ENCODE measurements at places on chromosomes 2 and 18.

DNA sequence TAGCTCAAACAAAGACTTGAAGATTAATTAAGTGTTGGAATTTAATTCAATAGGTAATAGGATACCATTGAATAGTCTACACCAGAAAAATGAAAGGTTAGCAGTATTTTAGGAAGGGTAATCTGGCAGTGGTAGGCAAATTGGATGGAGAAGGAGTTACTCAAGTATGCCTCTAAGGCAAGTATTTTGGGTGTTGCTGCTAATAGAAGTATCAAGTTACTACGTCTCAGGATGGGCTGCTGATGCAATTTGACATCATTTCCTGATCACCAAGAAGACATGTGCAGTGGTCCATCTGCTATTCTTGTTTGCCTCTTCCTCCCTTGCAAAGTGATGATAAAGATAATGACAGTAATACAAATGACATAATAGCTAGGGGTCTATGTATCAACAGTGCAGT lies 485.3 kb downstream of the TGIF1 start:
- DNase-seq: no peak

DNA sequence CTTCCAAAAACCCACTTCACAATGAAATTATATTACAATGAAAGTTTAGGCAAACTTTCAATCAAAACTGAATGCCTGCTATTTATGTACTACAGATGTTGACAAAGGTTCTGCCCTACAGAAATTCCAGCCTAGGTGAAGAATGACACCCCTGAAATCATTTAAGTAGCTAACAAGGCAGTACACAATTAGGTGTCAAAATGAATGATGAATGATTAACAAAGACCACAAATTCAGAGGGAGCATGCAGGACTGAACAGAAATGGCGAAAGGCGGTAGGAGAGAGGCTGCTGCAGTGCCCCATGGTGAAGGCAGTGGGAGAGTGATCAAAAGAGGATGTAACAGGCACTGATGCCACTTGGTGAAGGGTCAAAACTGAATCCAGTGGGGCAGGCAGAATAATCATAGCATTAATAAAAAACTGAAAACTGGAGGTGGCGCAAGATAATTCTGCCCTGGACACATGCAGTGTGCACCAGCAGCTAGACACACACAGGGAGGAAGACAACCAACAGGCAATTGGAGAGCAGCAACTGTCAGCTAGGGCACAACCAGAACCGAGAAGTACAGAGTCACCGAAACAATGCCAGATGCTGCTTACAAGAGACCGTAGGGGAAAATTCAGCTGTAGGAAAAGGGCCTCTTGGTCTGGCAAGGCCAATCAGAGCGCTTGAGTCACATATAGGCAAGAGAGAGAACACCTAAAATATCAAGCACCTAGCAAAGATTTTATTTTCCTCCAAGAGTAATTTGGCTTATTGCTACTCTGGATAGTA lies 4.5 kb downstream of the TMEM131 start:
- DNase-seq: no peak

GRCh38 chr2:122238006-122238559 lies 482.6 kb downstream of the TSN start:
- no peak for DNase-seq

- DNase-seq: peak; percentile 66
These were observed 3.0 kb upstream of the RPL37A start for GRCh38 chr2:216495656-216496055.

- DNase-seq: no peak
These were observed 109.7 kb upstream of the ARL5A start for GRCh38 chr2:151937966-151938365.

- peak; percentile 69 for DNase-seq
These were observed 95.0 kb downstream of the DGKD start for GRCh38 chr2:233449081-233449901.

DNA sequence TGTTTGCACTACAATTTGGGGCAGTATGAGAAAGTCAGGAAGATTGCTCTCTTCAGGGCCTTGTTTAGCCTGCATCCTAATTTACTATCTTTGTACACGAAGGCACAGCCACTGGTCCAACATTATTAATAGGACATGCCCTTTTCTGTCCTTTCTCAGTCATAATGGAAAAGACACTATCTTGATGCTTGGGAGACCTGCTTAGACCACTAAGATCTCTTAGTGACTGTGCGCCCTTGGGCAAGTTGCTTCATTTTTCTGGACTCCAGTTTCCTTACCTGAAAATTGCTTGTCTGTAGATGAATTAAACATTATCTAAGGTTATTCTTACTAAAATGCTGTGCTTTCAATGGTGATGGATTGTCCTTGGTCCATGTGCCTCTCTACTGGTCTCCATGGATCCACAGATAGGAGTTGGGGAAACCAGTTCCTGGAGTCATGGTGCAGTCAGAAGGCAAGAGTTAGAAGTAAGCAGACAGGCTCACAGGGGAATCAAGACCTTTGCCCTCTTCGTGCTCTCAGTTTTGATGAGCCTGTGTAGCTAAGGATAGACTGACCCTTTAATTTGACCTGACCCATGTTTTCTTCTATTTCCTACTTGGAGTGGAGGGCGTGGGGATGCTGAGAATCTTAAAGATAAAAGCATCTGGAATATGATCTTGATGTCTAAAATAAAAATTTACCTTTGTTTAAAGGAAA lies 114.0 kb downstream of the RAPGEF4 start:
- DNase-seq: no peak

GRCh38 chr2:29724282-29724681 lies 197.1 kb downstream of the ALK start:
- no peak for DNase-seq

DNA sequence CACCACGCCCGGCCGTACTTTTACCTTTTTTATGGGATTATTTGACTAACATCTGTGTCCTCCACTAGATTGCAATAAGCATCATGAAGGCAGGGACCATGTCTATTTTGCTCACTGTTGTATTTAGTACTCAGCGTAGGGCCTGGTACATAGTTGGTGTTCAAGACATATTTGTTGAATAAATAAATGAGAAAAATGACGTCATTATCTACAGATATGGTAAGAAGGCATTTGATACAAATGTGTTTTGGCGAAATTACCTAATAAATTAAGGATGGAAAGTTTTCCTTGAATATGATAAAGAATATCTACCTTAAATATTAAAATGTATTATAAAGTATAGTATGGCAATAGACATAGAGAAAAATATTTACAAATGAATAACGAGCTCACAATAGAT lies 24.0 kb upstream of the FAM136A start:
- DNase-seq: no peak

DNA sequence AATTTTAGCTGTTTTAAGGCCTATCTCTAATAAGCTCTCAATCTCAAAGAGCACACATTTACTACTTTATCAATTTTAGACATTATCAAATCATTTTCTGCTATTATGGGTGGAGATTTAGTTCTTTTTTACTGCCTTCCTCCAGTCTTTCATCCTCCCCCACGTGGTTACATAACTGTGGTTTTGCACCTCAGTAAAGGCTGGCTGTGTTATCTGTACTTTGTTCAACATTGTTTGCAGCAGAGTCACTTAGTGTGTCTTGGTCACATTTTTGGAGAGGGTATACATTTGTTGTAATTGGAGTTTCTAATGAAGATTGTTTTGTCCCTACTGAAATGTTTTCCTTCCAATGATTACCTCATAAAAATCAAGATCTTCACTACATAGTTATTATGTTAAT lies 549.6 kb upstream of the CELF4 start:
- DNase-seq: no peak

GRCh38 chr18:79590191-79591031 lies 89.2 kb upstream of the CTDP1 start:
- peak; percentile 54 for DNase-seq

GRCh38 chr18:46660957-46661749 lies 4.1 kb upstream of the LOXHD1 start:
- peak; percentile 31 for DNase-seq

- no peak for DNase-seq
These were observed 234.1 kb downstream of the ALPK2 start for GRCh38 chr18:58394602-58395425.

DNA sequence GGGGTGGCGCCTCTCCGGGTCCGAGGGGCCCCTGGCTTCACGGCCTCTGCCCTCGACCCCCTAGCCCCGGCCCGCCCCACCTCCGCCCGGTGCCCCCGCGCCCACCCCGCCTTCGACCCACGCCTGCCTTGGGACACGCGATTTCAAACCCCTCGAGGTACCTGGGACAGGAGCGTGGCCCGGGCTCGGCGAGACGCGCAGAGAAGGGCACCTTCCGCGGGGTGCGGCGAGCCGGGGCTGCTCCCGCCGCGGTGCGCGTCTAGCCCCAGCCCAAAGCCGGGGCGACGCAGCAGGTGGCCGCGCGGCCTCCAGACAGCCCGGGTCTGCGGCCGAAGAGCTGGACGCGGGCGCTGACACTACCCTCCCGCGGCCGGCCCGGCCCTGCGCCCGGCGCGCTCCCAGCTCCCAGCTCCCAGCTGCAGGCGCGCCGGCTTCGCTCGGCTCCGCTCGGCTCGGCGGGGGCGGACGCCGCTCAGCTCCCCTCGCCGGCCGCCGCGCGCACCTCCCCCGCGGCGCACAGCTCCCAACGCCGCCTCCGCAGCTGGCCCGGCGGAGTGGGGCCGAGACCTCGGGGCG lies at the start of gene CRACDL:
CRACDL (minus strand) TSS at position 449 of the 576 bp plus-strand sequence. CDS start 89,425 bp downstream, outside the sequence.
- DNase-seq: no peak

DNA sequence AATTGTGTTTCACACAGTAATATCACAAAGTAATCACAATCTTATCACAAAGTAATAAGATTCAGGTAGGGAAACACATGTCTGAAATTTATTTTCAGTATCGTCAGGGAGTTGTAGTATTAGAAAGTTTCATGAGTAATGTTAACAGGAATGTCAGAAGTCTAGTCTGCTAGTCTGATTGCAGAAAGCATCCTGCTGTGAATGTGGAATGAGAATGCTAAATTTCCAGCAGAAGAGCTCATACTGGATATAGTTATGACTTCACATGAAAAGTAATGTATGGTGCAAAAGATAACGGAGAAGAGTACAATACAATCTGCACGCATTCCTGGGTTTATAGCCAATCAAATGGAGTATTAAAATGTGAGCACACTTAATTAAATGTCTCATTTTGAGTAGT lies 494.7 kb upstream of the SETBP1 start:
- DNase-seq: peak; percentile 23

- DNase-seq: no peak
These were observed 15.5 kb downstream of the WDFY1 start for GRCh38 chr2:223929571-223930102.

- DNase-seq: no peak
These were observed 32.5 kb upstream of the ACAA2 start for GRCh38 chr18:49845629-49846360.

DNA sequence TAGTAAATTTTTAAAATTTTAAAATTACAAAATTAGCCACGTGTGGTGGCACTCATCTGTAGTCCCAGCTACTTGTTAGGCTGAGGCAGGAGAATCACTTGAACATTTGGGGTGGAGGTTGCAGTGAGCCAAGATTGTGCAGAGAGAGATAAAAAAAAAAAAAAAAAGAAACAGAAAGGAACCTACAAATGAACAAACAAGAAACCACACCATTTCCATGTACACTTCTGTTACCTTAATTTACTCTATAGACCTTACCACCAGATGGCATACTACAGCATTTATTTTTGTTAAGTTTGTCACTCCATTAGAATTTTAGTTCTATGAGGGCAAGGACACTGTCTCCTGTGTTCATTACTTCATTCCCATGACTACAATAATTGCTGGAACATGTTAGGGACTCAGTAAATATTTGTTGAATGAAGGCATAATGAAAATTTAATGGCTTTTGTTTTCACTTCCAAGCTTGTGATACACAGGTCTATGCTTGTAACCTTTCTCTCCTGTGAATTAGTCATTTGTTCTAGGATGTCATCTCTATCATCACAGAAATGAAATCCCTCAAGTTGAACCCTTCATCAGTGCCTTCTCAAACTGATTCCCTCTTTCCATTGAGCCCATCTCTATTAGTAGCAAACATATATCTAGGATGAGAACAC lies 76.0 kb downstream of the ARHGAP15 start:
- DNase-seq: peak; percentile 26

DNA sequence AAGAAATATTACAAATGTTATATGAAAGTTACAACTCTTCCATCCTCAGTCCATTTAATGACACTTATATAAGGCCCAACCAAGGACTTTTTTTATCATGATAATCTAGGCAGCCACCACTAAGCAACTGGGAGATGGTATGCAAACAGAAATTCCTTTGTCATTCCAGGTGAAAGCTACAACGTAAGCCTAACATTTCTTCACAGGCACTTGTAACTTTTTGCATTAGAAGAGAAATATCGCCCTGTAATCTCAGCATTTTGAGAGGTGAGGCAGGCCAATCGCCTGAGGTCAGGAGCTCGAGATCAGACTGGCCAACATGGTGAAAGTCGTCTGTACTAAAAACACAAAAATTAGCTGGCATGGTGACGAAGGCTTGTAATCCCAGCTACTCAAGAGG lies 581.2 kb upstream of the SLC8A1 start:
- DNase-seq: no peak

- no peak for DNase-seq
These were observed 81.3 kb downstream of the ROCK2 start for GRCh38 chr2:11263177-11263576.

DNA sequence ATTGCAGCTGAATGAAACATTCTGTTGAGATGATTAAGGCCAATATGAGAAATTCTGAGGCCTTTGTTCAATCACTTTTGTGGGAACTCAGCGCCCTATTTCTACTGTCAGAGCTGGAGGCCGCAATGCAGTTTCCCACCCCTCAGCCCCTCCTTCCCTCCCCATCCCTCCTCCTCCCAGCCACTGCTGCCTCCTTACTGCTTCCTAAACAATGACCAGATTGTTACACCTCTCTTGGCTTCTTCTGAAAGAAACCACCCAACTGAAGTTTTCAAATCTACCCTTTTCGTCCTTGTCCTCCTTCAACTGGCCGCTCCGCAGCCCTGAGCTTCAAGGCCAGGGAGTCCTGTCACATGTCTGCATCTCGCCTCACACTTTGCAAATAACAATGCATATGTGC lies 36.7 kb upstream of the MAPK4 start:
- no peak for DNase-seq

GRCh38 chr2:98899041-98899702 lies 36.9 kb downstream of the CRACDL start:
- no peak for DNase-seq

DNA sequence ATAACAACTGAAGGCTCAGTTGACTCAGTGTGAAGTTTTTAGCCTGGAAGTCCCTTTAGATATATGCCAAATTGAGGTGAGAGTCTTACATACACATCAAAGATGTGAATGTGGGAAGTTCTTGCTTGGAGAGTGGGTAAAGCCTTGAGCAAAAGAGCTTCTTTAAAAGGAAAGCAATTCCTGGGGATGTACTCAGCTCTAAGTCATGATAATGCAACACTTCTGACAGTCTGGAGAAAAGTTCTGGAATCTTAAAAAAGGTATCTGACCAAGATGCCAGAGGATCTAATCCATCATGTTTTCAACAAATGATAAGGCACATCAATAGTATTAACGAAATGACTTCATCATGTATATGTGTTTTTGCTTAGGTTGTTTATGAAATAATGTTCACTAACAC lies 351.2 kb downstream of the CDH19 start:
- DNase-seq: no peak

GRCh38 chr2:233264667-233265066 lies 13.2 kb downstream of the ATG16L1 start:
- no peak for DNase-seq

DNA sequence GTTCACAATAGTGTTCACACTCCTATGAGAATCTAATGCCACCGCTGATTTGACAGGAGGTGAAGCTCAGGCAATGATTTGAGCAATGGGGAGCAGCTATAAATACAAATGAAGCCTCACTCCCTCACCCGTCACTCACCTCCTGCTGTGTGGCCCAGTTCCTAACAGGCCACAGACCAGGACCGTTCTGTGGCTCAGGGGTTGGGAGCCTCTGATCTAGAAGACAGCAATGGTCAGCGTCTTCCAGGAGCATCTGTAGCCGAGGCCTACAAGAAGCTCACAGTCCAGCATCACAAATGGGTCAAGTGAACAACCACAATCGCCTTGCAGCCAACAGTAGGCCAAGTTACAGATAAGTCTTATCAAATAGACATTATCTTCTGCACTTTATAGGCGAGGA lies 110.0 kb upstream of the SLC66A3 start:
- DNase-seq: no peak

Data from fibroblast of pulmonary artery (primary cell).